SHP77 treated with DMSO at 0.1 percent for 48 hours (cell line): ENCODE measurements at places on chromosomes 6 and 20.

GRCh38 chr20:9363673-9364072 lies 150.7 kb upstream of the LAMP5 start:
- DNase-seq, result no peak

GRCh38 chr6:3517350-3517749 lies 60.5 kb upstream of the SLC22A23 start:
- DNase-seq, result no peak

- peak; percentile 30 for DNase-seq
Measured at GRCh38 chr6:104527761-104528415, 331.8 kb downstream of the HACE1 start.

DNA sequence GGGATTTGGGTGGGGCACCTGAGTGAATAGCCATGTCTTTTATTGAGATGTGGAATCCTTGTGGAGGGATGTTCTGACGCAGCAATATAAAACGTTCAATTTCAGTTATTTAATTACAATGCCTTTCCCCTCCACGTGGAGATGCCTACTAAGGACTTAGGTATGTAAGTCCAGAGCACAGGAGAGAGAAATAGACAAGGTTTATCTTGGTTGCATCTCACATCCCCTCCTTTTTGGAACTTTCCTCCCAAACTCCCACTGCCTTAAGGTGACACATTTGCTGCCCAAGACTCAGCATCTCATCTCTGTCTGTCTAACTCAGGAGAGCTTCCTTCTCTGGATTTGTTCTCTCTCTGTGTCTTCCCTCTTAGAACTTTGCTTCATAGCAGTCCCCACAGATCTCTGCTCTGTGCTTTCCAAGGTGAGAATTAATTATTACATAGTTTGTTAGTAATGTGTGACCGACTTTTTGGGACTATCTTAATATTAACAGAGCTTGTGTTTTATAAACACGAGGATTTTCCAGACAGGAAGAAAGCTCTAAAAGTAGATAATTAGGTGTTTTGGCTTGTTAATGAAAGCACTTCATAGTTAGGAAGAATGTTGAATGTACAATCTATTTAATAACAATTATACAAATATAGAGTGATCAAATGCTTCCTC lies 52.6 kb downstream of the COL19A1 start:
- DNase-seq, result no peak

- no peak for DNase-seq
Measured at GRCh38 chr6:161809971-161810370, 536.1 kb upstream of the AGPAT4 start.
